ENCODE measurements at places on chromosomes 13 and 19. TPM values are rescaled to one million over a fixed set of nuclear protein-coding genes. Genes with fewer than 3 reads are reported as not detected.

GRCh38 chr19:45878043-45878794, 7.7 kb downstream of the IRF2BP1 start:
- peaks cover 12% of the 10 kb centered on the region for H3K4me1 ChIP-seq
- no peak overlapping the region for H3K27ac ChIP-seq
- peaks cover 6% of the 10 kb centered on the region for H3K36me3 ChIP-seq
- H3K4me3 ChIP-seq, result no peak overlapping the region
- no peak for DNase-seq

GRCh38 chr19:1863638-1864479, 480 bp upstream of the KLF16 start:
- H3K27ac ChIP-seq, result peak overlapping the region; percentile 42
- peak overlapping the region; percentile 65 for H3K4me3 ChIP-seq
- DNase-seq, result peak; percentile 90
- peaks cover 9% of the 10 kb centered on the region for H3K27me3 ChIP-seq
- H3K36me3 ChIP-seq, result no peaks in the 10 kb centered on the region
- H3K4me1 ChIP-seq, result peaks cover 27% of the 10 kb centered on the region

- H3K27me3 ChIP-seq, result no peaks in the 10 kb centered on the region
- H3K4me3 ChIP-seq, result no peak overlapping the region
- H3K27ac ChIP-seq, result no peak overlapping the region
- no peaks in the 10 kb centered on the region for H3K4me1 ChIP-seq
- H3K36me3 ChIP-seq, result no peaks in the 10 kb centered on the region
- no peak for DNase-seq
Measured at GRCh38 chr13:98761126-98761985, 8.9 kb upstream of the SLC15A1 start.

DNA sequence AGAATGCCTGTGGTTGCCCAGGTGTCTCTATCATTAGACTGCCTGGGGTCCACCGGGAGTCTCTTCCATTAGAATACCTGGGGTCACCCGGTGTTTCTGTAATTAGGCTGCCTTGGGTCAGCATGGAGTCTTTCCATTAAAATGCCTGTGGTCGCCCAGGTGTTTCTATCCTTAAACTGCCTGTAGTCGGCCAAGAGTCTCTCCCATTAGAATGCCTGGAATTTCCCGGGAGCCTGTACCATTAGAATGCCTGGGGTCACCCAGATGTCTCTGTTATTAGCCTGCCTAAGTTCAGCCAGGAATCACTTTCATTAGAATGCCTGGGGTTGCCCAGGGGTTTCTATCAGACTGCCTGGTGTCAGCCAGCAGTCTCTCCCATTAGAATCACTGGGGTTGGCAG, 1492.8 kb downstream of the UQCRFS1 start:
- peaks cover 7% of the 10 kb centered on the region for H3K36me3 ChIP-seq
- H3K27ac ChIP-seq, result no peak overlapping the region
- no peak for DNase-seq
- no peaks in the 10 kb centered on the region for H3K27me3 ChIP-seq

GRCh38 chr13:113448885-113449692, 4.2 kb downstream of the ADPRHL1 start:
- H3K4me1 ChIP-seq, result no peaks in the 10 kb centered on the region
- H3K27me3 ChIP-seq, result no peaks in the 10 kb centered on the region
- DNase-seq, result peak; percentile 50
- no peak overlapping the region for H3K27ac ChIP-seq
- H3K4me3 ChIP-seq, result no peak overlapping the region

GRCh38 chr13:38606699-38607535, 80.0 kb upstream of the FREM2 start:
- H3K27ac ChIP-seq, result no peak overlapping the region
- peaks cover 2% of the 10 kb centered on the region for H3K27me3 ChIP-seq
- no peaks in the 10 kb centered on the region for H3K36me3 ChIP-seq
- no peaks in the 10 kb centered on the region for H3K4me1 ChIP-seq
- no peak for DNase-seq

DNA sequence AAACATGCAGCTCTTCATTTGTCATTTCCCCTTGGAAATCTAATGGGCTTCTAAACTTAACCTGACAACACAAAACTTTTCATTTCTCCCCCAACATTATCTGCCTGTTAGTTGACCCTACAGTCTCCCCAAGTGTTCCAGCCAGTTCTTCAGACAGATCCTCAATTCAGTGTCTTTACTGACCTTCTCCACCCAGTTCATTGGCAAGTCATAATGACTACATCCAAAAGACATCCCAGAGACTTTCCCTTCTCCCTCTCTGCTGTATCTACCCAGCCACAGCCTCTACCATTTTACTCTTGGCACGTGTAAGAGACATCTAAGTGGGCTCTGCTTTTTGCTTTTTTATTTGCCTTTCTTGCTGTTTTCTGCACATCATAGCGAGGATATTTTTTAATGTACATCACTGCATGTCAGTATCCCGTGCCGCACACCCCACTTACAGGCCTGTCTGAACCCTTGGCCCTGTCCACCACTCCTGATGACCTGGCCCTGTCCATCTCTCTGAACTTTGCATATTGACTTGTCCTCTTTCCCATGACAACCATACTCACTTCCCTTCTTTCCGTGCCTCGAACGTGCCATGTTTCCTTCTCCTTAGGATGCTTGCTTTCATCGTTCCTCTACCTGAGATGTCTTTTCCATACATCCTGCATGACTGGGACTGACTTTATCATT, 391.9 kb downstream of the IRS2 start:
- no peaks in the 10 kb centered on the region for H3K36me3 ChIP-seq
- peaks cover 7% of the 10 kb centered on the region for H3K27me3 ChIP-seq
- no peaks in the 10 kb centered on the region for H3K4me1 ChIP-seq
- DNase-seq, result no peak

DNA sequence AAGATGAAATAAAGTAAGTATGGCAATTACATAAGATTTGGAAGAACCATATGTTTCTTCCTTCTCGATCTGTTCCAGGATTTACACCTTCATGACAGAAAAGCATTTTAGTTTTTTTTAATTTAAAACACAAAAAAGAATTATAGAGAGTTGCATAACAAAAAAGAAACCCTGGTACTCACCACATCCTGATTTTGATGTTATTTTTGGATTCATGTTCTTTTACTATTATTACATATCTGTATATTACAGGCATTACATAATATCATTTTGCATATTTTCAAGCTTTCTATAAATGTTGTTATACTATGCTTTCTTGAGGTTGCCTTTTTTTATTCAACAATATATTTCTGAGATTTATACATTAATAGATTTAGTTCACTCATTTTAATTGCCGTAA, 6.7 kb upstream of the KATNAL1 start:
- DNase-seq, result no peak
- H3K27ac ChIP-seq, result no peak overlapping the region
- H3K36me3 ChIP-seq, result no peaks in the 10 kb centered on the region
- peaks cover 3% of the 10 kb centered on the region for H3K27me3 ChIP-seq
- no peaks in the 10 kb centered on the region for H3K4me1 ChIP-seq

DNA sequence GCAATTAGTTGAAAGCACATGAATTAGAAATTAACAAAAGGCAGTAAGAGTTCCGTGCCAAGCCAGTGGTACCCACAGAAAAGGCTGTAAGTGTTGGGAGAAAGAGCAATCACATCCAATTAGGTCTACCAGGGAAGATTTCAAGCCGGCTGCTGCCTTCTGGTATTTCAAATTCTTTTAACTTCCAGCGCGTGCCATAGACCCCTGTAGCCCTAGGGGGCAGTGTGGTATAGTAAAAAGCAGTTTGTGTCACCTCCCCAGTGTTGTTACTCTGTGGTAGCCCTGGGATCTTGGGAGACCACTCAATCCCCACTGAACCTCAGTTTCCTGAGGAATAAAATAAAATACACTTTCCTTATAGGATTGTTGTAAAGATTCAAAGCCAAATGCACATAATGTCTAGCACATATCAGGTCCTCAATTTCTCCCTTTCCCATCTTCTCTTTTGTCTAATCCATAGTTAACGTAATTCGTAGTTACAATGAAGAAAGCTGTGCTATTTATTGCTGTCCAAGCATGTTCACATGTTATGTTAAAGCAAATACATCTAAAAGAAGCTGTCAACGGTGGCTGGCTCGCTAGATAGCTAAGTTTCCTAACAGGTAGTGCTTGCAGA, 230.2 kb downstream of the TDRD3 start:
- no peak overlapping the region for H3K4me3 ChIP-seq
- no peaks in the 10 kb centered on the region for H3K4me1 ChIP-seq
- no peak for DNase-seq
- no peaks in the 10 kb centered on the region for H3K27me3 ChIP-seq
- H3K36me3 ChIP-seq, result no peaks in the 10 kb centered on the region
- no peak overlapping the region for H3K27ac ChIP-seq

The CEACAM4 gene
- polyA plus RNA-seq, result 0.61 TPM

DNA sequence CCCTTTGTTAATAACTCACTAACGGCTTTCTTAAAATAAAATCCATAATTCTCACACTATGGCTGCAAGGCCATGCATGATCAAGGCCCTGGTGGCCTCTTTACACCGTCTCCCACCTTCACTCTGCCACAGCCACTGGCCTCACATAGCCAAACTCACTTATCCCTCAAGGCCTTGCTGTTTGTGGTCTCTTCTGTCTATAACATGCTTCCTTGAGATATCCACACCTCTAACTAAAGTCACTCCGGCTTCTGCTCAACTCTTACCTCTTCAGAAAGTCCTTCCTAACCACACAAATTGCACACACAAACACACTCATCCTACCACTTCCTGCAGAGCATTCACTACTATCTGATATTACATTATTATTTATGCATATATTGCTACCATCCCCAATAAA, 262.5 kb downstream of the DIAPH3 start:
- peaks cover 28% of the 10 kb centered on the region for H3K4me1 ChIP-seq
- peak; percentile 2 for DNase-seq
- H3K27me3 ChIP-seq, result no peaks in the 10 kb centered on the region

DNA sequence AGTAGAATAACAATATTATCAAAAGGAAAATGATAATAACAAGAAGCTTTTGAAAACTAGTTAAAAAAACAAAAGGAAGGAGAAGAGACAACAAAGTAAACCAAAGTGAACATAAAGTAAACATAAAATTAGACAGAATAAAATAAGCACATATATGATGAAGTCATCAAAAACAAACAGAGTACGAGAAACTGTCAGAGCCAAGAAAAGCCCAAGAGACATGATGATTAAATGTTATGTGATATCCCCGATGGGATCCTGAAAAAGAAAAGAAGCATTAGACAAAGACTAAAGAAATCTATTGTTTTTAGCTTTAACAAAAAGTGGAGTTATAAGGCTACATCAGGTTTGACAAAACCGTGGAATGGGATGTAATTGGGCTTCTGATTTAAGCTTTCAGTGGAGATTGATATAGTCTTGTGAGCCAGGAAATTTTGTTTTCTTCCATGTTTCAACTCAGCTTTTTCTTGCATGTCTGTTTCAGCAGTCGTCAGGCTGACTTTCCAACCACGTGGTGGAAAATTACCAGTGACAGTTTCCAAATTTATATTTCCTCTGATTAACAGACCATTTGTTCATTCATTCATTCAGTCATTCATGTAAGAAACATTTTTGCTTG, 64.9 kb downstream of the KL start:
- DNase-seq, result no peak
- H3K4me3 ChIP-seq, result no peak overlapping the region
- peaks cover 2% of the 10 kb centered on the region for H3K27me3 ChIP-seq
- H3K4me1 ChIP-seq, result no peaks in the 10 kb centered on the region
- H3K36me3 ChIP-seq, result no peaks in the 10 kb centered on the region
- H3K27ac ChIP-seq, result no peak overlapping the region

DNA sequence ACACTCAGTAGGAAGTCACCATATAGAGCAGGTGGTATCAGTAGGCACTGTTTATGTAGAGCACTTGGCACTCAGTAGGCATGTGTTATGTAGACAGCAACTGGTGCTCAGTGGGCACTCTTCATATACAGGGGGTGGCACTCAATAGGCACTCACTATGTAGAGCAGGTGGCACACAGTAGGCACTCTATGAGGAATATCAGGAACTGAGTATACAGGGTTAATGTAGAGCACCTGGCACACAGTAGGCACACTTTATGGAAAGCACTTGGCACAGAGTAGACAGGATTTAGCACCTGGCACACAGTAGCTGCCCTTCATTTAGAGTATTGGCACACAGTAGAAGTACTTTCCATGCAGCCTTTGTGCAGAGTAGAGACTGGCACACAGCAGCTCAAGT, 1.1 kb upstream of the CYP4F3 start:
- H3K27me3 ChIP-seq, result peaks cover 2% of the 10 kb centered on the region
- H3K4me3 ChIP-seq, result no peak overlapping the region
- H3K4me1 ChIP-seq, result no peaks in the 10 kb centered on the region
- no peaks in the 10 kb centered on the region for H3K36me3 ChIP-seq
- no peak overlapping the region for H3K27ac ChIP-seq
- no peak for DNase-seq

DNA sequence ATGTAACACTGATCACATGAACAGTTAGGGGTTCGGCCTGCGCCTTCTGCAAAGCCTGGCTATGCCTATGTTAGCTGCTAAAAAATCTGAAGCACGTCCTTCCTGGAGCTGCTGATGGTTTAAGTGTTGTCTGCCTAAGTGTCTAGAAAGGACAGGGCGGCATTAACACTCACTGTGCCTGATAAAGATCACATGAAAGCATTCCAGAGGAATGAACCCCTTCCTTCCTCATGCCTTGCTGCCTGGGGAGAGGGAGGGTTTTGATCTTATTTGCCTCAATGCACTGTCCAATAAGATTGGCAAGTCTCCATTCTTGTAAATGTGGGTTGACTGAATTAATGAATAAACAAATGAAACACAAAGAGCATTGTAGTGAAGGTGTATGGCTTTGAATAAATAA, 5.2 kb downstream of the DOCK9 start:
- H3K4me3 ChIP-seq, result no peak overlapping the region
- H3K27me3 ChIP-seq, result no peaks in the 10 kb centered on the region
- H3K36me3 ChIP-seq, result no peaks in the 10 kb centered on the region
- H3K27ac ChIP-seq, result no peak overlapping the region
- no peak for DNase-seq
- peaks cover 36% of the 10 kb centered on the region for H3K4me1 ChIP-seq

GRCh38 chr13:27593267-27593666, 27.1 kb downstream of the LNX2 start:
- H3K27me3 ChIP-seq, result no peaks in the 10 kb centered on the region
- no peaks in the 10 kb centered on the region for H3K4me1 ChIP-seq
- DNase-seq, result no peak

- no peaks in the 10 kb centered on the region for H3K27me3 ChIP-seq
- no peak overlapping the region for H3K27ac ChIP-seq
- no peak for DNase-seq
Measured at GRCh38 chr13:72204291-72204690, 337.3 kb upstream of the DACH1 start.

DNA sequence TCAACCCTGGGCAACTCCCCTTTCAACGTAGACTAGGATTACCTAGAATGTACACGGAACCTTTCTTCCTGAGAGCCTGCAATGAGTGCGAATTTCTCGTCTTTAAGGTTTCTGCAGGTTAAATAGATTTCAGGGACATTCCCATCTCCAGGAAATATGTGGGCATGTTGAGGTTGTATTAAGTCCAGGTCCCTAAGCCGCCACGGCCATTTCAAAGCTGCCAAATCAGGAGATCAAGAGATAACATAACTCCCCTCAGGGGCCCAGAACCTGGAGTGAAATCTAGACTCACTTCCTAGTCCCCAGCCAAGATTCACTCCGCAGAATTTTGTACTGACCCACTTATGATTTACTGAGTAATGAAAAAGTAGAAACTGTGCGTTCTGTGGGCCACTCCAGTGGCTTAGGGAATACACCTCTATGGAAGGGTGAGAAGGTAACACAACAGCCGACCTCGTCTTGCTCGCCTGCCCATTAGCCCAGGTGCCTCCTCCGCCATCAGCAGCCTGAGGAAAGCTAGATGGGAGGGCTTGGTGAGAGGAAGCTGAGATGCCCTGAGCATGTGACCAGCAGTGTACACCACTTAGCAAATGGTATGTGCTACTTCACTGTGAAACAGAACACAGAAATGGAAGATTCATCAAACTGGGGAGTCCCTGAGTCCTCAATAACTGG, 98.5 kb upstream of the SOX1 start:
- no peak for DNase-seq
- peaks cover 11% of the 10 kb centered on the region for H3K27me3 ChIP-seq
- H3K36me3 ChIP-seq, result no peaks in the 10 kb centered on the region
- H3K4me3 ChIP-seq, result no peak overlapping the region
- H3K27ac ChIP-seq, result no peak overlapping the region
